ENCODE measurements at places on chromosomes 1 and 21.

- no peak for DNase-seq
Measured at GRCh38 chr1:34829250-34829649, 30.3 kb downstream of the SMIM12 start.

DNA sequence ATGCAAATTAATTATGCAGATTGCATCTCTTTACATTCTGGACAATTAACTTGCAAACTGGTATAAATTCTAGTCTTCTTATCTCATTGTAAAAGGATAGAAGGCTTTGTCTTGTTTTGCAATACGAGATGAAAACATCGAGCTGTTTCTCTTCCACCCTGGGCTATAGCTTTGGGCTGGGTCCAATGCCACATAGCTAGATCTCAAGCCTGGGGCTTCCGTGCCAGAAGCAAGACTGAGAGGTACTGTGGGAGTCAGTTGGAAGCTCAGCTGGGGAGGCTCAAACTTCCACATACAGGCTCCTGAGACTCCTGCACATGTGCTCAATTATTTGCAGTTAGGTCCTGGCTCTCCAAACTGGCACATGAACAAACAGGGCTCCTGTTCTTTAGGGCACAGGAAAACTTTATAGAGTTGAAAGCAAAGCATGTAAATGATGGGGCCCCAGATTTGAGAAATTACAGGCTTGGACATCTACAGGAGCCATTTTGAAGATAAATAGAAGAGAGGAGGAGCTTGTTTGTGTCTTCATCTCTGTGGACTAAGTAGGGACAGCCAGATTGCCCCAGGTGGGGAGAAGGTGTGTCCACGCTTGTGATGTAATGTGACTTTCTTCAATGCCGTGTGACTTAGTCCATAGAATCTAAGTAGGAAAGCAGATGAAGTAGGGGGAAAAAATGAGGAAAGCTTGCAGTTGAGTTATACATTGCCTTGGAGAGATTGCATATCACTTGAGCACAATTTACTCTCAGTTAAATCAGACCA lies 65.9 kb upstream of the SIPA1L2 start:
- no peak for DNase-seq

- peak; percentile 67 for DNase-seq
Measured at GRCh38 chr1:110203021-110203661, 7.0 kb upstream of the KCNC4 start.

DNA sequence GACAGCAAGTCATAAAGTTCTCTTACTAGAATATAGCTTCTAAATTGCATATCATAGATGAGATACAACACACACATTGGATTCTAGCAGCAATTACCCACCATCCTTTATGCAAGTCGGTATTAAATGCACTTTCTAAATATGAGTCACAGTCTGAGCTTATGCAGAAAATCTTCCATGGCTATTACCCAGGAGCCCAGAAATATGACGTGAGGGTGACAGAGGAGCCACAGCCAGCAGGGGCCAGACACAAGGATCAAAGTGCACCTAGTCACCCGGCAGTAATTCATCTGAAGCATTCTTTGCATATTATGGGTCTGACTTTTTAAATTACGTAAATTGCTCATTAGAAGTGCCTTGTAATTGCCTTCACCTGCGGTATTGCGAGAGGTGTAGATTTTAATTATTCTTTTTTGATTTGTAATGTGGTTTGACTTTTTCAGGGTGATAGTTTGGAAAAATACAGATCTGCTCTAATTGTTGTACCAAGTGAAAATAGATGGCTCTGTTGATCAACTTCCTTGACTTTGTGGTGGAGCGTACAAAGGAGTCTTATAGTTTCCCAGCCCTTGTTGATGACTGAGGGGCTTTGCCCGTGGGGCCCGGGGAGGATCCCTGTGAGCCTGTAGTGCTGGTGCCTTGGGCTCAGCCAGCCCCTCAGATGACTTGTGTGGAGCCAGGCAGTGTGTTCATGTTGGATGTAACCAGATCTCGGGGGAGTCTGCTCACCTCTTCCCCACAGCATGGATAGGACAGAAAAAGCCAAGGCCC lies 470.0 kb upstream of the VAMP3 start:
- peak; percentile 98 for DNase-seq

DNA sequence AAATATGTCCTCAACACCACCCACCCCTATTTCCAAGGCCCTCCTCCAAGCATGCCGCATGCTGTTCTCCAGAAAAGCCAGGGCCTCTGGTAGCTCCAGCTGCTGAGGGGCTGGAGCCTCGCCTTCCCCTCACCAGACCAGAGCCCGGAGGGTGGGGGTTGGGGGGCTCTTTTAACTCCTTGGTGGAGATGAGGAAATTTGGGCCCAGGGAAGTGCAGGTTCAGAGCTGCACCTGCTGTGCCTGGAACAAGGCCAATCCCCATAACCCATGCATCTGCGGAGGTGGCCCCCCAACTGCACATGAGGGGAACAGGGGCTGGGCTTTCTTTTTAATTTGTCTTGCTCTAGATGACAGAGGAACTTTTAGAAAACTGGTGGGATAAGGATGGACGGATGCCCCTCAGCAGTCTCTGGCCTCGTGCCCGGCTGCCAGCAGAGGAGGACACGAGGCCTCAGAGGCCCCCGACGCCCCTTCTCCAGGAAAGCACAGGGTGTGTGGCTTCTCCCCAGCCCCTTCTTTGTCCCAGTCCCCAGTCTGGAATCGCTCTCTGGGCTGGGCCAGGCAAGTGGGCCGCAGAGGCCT lies 550 bp upstream of the SELENON start:
- DNase-seq, result no peak

DNA sequence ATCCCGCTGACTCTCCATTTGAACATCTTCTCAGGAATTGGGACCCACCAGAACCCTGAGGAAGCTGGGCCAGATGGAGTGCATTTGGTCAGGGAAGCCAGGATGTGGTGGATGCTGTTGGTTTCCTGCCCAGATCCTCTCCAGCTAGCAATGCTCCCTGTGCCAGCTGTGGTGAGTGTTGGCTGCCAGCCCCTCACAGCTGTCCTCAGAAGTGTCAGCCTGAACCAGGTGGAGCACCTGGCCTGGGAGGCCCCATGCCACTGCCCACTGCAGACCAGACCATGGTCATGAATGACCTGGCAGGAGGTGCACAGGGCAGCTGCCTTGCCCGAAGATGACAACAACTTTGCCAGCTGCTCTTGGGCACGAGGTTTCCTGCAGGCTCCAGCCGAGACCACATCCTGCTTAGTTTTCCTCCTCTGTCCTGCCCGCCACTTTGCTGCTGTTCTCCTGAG lies 54.4 kb downstream of the PRSS38 start:
- peak; percentile 18 for DNase-seq

GRCh38 chr21:15018382-15018781 lies 46.4 kb downstream of the NRIP1 start:
- no peak for DNase-seq
